GM03348 (cell line): ENCODE measurements at places on chromosomes 13 and 19.
A peak's percentile ranks its signal among the peaks of the same experiment; 100 is the strongest.

GRCh38 chr13:27236478-27236877 lies 14.9 kb upstream of the RPL21 start:
- peak; percentile 24 for DNase-seq

GRCh38 chr19:17076543-17076991 lies 990 bp downstream of the MYO9B start:
- no peak for DNase-seq

GRCh38 chr19:10852941-10853340 lies 4.7 kb downstream of the C19orf38 start:
- DNase-seq: no peak

DNA sequence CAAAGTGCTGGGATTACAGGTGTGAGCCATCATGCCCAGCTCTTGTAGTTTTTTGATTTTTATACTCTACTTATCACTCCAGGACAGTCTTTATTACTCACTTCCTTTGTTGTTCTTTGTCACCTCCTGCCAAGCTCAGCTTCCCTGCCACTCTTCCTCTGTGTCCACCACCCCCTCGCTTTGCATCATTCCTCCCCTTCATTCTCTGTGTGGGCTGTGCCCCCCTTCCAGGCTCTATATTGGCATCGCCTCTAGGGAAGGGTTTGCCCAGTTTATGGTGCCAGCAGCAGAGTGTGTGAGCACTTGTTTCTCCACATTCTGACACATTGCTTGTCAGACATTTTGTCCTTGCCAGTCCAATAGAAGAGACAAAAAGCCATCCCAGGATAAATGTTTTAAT lies 15.1 kb downstream of the ZNF302 start:
- DNase-seq: no peak

DNA sequence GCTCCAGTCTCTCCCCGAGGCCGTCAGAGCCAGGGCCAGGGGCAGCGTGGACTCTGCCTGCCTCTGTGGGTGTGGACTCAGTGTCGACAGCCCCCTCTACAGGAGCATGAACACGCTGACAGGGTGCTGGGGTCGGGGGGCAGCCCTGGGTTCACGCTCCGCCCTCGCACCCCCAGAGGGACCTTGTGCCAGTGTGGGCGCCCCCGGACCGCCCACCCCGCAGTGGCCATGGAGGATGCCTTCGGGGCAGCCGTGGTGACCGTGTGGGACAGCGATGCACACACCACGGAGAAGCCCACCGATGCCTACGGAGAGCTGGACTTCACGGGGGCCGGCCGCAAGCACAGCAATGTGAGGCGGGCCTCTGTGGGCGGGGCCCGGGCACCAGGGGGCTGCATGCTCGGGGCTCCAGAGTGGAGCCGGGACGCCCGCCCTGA lies 8.3 kb downstream of the TRPM4 start:
- DNase-seq: no peak
